ENCODE measurements at places on chromosomes 1 and 21.

DNA sequence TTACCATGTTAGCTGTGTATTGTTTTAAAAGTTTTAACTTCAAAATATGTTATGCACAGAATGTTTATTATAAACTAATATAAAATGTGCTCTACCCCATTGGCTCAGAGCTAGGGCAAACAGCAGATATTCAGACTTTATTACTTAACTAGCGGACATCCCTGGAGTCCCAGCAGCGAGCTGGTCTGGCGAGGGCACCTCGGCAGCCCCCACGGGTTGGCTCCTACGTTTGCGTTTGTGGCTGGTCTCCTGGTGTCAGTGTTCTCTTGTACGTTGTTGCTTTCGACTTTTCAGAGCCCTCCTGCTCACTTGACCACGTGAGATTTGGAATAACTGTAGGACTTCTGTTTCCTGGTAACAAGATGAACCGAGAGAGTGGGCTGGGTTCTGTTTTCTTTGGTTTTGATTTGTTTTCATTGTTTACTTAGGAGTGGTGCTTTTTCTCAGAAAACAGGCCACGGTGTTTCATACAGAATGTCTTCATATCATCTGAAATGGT lies 44.5 kb downstream of the CBS start:
- DNase-seq, result no peak

GRCh38 chr1:151047591-151047924 lies at the start of gene C1orf56:
C1orf56 (plus strand) TSS chr1:151047751; CDS start chr1:151047848, 97 bp downstream.
- peak; percentile 71 for DNase-seq

DNA sequence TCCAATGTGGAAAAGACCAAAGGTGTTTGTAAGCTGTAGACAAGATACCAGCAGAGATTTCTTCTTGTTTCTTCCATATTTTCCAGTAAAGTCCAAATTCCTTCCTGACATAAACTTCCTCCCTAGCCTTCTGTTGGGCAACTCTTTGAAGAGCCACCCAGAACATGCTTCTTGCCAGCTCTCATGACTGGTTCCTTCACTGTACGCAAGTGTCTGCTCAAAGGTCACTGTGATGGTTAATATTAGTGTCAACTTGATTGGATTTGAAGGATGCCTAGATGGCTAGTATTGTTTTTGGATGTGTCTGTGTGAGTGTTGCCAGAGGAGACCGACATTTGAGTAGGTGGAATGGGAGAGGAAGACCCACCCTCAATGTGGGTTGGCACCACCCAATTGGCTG lies 416.6 kb upstream of the RUNX1 start:
- no peak for DNase-seq

DNA sequence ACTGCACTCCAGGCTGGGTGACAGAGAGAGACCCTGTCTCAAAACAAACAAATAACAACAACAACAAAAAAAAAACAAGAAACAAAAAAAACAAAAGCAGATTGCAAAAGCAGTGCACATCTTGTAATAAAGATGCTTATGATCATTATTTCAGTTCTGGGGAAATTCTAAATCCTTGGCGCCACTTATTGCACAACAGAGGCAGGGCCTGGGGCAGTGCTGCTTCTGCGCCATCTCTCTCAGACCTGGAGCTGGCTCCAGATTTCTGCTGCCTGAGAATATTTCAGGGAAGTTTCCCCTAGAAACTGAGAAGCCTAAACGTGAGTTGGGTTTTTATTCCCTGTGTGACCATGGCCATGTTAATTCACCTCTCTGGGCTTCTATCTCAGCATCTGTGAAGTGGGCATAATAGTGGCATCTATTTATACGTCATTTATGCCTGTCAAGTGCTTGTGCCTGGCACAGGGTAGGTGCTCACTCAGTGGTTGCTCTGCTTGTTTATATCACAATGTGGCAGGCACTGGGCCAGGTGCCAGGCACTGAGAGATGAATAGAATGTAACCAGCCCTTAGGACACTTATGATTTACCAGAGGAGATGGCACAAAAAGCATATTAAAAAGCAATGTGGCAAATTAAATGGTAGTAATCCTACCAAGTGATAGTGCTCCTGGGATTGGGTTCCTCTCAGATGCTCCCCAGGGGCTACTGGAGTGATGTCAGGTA lies 67.9 kb downstream of the MDM4 start:
- DNase-seq, result no peak

GRCh38 chr1:204409836-204410687 lies 1.6 kb downstream of the PPP1R15B start:
- DNase-seq, result no peak

DNA sequence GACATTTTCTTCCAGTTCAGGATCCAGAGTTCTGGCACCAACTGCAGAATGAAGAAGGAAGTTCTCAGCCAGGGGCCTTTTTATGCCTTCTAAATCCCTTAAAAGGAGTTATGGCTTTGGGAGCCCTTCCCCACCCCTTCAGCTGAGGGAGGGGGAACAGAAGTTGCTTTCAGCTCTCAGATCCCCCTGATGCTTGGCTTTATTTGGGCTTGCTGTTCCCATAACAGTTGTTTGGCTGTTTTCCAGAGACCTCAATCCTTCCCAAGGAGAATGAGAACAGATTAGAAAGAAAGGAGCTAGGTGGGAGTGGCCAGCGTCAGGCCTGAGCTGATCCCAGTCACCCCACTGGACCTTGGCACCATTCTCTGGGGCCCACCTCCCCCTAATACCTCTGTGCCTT lies at the start of gene RPE65:
Gene RPE65, minus strand, starts transcription at position 54 of the 400 bp plus-strand sequence. Its CDS starts 49 bp downstream, at position 5.
- peak; percentile 9 for DNase-seq

Measured in fibroblast of skin of right biceps (primary cell).